MV-4-11 (cell line): ENCODE measurements at places on chromosomes 11 and 22.

GRCh38 chr11:75204685-75205563, 35.6 kb upstream of the TPBGL start:
- DNase-seq, result peak; percentile 66

- no peak for DNase-seq
Observed at GRCh38 chr11:70057080-70057479, 21.0 kb upstream of the ANO1 start.

- DNase-seq, result no peak
Observed at GRCh38 chr11:44282620-44283019, 27.3 kb downstream of the ALX4 start.

- DNase-seq, result peak; percentile 65
Observed at GRCh38 chr11:2958251-2958650, 29.0 kb upstream of the PHLDA2 start.

DNA sequence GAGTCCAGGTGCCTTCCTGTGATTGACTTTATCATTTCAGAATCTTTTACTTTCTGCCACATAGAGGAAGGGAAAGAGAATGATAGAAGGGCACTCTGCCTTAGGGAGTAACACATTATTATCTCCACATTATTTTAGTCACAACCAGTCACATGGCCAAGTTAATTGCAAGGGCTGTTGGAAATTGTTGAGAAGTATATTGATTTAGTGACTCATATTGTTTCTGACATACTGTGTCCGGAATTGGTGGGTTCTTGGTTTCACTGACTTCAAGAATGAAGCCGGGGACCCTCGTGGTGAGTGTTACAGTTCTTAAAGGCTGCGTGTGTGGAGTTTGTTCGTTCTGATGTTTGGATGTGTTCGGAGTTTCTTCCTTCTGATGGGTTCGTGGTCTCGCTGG, 8.7 kb downstream of the OR51B4 start:
- no peak for DNase-seq

GRCh38 chr11:34351687-34352469, 5.9 kb downstream of the ABTB2 start:
- no peak for DNase-seq

- peak; percentile 84 for DNase-seq
Observed at GRCh38 chr22:36201630-36202319, at the start of gene APOL4. Gene APOL4 (minus strand): TSS chr22:36201809. CDS start chr22:36201734, 75 bp downstream.

DNA sequence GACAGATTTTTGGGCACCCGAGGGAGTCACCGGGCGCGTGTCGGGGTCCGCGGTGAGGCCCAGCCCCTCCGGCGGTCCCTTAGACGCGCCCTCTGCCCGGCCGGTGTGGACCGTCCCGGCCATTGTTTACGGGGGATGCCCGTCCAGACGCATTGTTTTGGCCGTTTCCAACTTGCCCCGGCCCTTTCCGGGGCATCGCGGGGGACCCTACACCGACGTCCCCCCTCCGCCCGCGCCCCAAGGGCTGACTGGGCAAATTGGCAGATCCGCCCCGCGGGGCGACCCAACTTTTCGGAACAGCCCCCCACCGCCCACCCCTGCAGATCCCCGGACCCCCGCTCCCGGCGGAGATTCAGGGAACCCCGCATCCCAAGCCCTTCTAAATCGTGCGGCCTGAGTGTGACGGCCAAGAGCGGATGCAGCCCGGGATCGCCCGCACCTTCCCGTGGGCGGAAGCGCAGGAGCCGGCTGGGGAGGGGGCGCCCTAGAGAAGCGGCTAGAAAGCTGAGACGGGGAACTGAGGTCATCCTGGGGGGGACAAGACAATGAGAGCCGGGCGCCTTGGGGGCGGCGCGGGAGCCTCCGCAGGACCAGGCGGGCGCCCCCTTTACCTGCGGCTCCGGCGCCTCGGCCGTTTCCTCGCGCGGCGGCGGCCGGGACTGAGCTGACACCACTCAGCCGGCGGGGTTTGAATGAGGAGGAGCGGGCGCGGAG, 17.1 kb upstream of the CCT8L2 start:
- DNase-seq, result no peak

GRCh38 chr11:36454941-36455631, 55.0 kb downstream of the TRAF6 start:
- no peak for DNase-seq

GRCh38 chr11:13013054-13013488, 4.0 kb downstream of the RASSF10 start:
- DNase-seq, result no peak

DNA sequence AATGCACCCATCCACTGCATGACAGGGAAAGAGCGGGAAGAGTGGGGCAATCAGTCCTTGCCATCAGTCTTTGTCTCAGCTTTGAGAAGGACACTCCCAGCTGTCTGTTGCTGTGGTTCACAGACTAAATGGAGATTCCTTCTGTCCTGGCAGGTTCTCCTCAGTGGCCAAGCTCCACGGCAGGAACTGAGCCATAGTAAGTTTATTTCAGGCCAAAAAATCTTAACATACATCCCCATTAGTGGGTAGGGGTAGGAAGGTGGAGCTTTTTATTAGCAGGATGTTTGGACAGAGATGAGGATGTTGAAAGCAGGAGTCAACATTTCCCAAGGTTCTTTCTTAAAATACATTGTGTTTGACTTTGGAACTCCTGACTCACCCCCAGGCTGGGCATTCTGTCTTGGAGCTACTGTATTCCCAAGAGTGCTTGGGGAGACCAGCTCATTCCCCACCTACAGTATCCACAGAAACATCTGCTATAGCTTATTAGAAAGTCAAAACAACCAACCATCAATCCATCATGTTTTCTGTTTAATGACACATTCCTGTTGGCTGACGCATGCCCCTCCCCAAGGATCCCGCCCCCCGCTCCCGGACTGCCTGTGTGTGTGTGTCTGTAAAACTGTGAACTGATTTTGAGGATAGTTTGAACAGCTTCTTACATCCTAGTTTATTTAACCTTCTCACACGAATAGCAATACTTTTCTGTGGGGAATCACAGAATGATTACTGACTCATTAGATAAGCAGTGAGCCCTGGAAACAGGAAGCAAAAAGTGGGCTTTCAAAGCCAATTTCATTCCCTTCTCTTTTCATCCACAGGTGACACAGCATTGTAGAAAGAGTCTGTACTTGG, 109.5 kb downstream of the CCDC81 start:
- no peak for DNase-seq

- DNase-seq, result no peak
Observed at GRCh38 chr22:19133561-19133960, 2.5 kb downstream of the TSSK2 start.

- peak; percentile 31 for DNase-seq
Observed at GRCh38 chr22:23580576-23581259, 628 bp upstream of the IGLL1 start.

DNA sequence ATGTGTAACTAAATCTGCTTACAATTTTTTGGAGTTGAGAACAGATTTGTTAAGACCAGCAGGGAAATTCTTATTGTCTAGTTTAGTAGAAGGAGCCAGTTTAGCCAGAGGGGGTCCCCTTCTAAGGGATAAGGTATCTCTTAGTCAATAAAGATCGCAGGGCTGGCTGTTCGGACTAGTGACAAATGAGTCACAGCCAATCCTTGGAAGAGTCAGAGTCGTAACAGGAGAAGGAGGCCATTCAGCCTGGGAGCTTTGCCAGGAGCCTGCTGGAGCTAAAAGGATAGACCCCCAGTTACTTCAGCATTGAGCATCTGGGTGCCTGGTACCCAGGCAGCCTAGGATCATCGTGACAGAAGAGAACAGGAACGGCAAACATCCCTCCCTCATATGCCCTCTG, 191.6 kb upstream of the ARHGAP20 start:
- DNase-seq, result no peak

- no peak for DNase-seq
Observed at GRCh38 chr11:83475760-83476159, 189.6 kb upstream of the CCDC90B start.

GRCh38 chr11:113201054-113201818, 113.1 kb upstream of the TTC12 start:
- no peak for DNase-seq

DNA sequence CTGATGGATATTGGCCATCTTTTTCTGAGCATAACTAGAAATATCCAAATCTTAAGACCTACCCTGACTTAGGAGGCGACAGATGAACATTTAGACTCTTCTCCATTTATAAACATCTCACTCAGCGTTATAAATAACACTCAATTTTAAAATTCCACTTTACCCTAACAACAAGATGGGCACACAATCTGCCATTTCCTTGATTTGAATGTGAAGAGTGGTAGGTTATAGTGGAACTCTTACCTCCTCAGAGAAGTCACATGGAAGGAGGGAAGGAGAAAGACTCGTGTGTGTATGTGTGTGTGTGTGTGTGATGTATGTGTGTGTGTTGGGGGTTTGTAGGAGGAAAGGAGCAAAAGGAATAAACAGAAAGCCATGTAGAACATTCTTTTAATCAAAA, 15.0 kb downstream of the SIAE start:
- DNase-seq, result no peak

- no peak for DNase-seq
Observed at GRCh38 chr11:29306527-29306926, 710.3 kb downstream of the KCNA4 start.

GRCh38 chr11:69966910-69967483, 111.1 kb upstream of the ANO1 start:
- DNase-seq, result no peak

DNA sequence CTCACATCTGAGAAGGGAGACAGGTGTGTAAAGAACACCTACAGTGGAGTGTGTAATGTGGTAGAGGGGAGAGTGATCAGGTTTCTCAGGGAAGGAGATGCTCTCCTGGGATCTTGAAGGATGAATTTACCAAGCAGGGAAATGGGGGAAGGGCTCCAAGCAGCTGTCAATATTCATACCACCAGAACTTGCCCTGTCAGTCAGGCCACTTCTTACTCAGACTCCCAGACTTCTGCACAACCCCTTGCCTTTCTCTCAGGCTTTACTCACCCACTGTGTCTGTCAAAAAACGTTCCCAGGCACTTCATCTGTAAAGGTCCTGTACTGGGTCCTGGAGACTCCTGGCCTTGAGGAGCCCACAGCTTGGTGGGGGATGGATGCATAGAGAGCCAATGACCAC, 14.0 kb upstream of the FCHSD2 start:
- DNase-seq, result no peak
